ENCODE measurements at places on chromosomes 5 and 9.

DNA sequence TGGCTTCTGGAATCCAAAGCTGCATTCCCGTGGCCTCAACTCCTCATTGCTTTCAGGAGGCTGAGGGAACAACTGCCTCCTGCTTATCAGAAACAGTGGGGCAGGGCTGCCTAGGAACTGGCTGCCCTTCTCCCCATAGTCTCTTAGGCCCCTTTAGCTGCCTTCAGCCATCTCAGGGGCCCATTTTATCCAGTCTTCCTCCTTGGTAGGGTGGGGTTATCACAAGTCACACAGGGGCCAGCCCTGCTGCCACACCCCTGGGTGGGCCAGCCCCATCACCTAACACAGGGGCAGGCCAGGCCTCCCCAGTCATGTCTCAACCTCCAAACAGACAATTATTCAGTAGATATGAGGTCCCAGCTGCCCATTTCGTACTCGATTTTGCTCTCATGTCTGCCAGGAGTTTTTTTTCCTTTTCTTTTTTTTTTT is 3.9 kb downstream of the ALAD start:
- no peak for DNase-seq

DNA sequence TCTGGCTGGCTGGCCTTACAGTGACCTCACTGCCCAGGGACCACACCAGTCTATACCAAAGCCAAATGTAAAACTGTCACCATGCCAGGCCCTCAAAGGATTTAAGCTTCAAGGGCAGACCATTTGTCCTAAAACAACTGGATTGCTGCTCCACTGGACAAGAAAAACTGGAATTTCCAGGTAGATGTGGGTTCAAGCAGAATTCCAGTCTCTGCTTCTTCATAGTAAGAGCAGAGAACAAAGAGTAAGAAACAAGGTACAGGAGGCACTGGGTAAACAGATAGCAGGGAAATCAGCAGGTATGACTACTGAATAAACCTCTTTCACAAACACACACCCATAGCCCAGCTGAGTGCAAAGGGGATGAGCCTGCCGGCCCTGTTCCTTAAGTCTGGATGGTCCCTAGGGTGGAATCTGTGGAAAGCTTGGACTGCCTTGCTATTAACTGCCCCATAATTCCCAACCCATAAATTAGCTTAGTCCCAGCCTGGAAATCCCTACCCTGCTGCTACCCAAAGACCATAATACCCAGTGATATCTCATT is 5.5 kb downstream of the B4GALT1 start:
- DNase-seq, result no peak

- peak; percentile 40 for DNase-seq
Measured at GRCh38 chr9:120877276-120878034, 467 bp upstream of the PHF19 start.

GRCh38 chr5:130706696-130707095 is 458.4 kb downstream of the HINT1 start:
- DNase-seq, result no peak

- DNase-seq, result no peak
Measured at GRCh38 chr9:114107286-114108001, 8.4 kb upstream of the KIF12 start.

- no peak for DNase-seq
Measured at GRCh38 chr5:147101659-147102369, 133.0 kb upstream of the STK32A start.

- DNase-seq, result no peak
Measured at GRCh38 chr5:118592229-118593002, 395.9 kb downstream of the DTWD2 start.

DNA sequence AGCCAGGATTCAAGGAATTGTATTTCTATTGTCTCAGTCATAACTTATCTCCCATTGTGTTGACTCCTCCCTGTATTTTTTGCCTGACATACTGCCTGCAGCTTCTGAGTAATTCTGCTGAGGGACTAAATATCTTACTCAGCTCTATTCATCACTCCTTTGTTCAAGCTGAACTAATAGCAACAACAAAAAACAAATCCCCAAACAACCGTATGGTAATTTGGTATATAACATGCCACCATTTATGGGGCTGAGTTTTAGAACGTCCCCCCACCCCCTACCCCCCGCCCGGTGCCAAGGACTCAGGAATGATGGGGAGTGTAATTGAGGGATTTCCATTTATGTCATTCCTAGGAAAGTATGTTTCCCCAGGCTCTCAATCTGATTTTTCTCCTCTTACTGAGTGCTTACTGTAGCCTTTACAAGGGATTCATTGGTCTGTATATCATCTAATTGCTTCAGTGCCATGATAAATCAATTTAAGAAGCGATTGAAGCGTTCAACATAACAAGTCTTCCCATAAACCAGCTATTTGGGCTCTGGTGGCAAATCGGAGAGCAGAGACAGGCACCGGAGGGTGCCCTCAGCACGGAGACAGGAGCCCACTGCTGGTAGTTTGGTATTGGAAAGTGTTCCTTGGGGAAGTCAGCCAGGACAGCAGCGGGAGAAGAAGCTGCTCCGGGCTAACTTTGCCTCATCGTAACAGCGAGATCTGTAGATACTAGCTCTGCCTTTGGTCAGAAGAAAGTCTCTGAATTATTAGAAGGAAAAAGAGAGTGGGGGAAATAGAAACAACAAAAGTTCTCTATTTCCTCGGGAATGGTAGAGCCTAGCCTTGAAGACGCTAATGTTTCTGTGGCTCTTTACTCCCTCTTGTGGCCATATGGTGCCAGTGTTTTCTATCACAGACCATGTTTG is 40.7 kb upstream of the HSD17B4 start:
- peak; percentile 77 for DNase-seq

GRCh38 chr9:738209-738915 is 103.1 kb upstream of the DMRT1 start:
- DNase-seq, result no peak

DNA sequence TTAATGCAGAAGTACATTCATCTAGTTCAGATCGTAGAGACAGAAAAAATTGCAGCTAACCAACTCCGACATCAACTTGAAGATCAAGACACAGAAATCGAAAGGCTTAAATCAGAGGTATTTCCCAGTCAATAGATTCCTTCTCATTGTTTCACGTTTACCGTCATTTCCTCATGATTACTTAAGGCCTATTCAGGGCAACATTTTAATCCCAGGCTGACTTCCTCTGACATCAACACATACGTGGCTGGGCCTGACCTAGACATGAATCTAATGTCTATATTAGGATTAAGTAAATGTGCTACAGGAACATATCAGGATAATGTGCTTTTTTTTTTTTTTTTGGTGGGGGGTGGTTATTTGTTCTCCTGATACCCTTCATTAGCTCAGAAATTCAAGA is 107.9 kb downstream of the RASGRF2 start:
- no peak for DNase-seq

DNA sequence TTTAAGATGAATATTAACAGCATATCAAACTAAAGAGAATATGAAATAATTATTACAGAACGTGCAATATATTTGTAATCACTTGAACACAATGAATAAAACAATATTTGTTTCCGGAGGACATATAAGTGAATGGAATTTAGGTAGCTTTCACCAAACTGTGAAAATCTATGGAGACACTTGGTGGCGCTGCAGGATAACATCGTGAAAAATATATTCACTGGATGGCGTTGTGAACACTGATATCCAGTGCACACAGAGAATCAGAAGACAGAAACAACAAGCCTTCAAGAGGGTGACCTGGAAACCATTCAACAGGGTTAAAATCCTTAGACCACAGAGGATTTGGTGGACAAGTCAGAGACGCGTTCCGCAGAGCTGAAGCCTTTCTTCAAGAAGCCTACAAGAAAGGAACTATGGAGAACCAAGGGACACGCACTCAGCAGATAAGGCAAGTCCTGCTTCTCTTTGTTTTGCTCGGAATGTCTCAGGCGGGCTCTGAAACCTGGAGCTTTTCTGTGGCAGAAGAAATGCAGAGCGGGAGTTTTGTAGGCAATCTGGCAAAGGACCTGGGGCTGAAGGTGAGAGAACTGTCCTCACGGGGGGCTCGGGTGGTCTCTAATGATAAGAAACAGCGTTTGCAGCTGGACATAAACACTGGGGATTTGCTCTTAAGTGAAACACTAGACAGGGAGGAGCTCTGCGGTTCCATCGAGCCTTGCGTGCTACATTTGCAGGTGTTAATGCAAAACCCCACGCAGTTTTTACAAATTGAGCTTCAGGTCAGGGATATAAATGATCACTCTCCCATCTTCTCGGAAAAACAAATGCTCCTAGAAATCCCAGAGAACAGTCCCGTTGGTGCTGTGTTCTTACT is at the start of gene PCDHB11:
TSS of gene PCDHB11 (plus strand) at position 269 of the 877 bp plus-strand sequence. CDS start at position 417, 148 bp downstream.
- no peak for DNase-seq

DNA sequence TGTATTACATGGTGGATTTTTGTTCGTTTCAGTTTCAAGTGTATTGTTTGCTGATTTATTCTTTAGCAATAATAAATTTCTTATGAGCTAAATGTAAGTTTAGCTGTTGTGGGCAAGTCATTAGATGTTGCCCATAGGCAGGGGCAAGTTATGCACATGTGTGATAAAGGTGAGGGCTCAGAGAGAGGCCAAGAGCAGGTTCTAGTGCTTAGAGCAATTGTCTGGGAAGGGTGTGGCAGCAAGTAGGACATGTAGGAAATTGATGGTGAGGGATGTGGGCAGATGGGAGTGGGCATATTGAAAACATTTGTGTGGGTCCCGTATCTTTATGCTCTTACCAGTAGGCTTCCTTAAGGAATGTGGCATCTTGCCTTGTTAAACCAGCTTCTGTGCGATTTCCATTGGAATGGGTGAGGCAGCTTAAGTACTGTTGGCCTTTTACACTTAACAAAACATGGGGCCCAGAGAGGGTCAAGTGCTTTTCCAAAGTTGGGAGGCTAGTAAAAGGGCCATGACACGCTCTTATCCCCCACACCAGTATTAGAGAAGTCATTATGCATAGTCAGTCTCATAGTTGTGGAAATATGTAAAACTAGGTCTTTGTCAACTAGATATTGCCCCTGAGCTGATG is 60.6 kb downstream of the KDM4C start:
- no peak for DNase-seq

- no peak for DNase-seq
Measured at GRCh38 chr5:62720031-62720441, 141.4 kb downstream of the LRRC70 start.

GRCh38 chr9:74645007-74645639 is 148.0 kb downstream of the RORB start:
- peak; percentile 18 for DNase-seq

- no peak for DNase-seq
Measured at GRCh38 chr9:136194540-136194939, 10.4 kb downstream of the LHX3 start.

- DNase-seq, result no peak
Measured at GRCh38 chr5:39519079-39519478, 94.3 kb upstream of the DAB2 start.

GRCh38 chr5:154395407-154396106 is 50.2 kb upstream of the SAP30L start:
- no peak for DNase-seq

DNA sequence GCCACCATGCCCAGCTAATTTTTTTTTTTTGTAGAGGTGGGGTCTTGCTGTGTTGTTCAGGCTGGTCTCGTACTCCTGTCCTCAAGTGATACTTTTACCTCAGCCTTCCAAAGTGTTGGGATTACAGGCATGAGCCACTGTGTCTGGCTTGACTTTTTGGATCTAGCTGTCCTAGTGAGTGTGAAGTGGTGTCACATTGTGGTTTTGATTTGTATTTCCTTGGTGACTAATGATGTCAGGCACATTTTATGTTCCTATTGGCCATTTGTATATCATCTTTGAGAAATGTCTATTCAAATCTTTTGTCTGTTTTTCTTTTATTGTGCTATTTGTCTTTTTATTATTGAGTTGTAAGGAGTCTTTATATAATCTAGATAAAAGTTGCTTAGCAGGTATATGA is 53.5 kb upstream of the MCCC2 start:
- no peak for DNase-seq

DNA sequence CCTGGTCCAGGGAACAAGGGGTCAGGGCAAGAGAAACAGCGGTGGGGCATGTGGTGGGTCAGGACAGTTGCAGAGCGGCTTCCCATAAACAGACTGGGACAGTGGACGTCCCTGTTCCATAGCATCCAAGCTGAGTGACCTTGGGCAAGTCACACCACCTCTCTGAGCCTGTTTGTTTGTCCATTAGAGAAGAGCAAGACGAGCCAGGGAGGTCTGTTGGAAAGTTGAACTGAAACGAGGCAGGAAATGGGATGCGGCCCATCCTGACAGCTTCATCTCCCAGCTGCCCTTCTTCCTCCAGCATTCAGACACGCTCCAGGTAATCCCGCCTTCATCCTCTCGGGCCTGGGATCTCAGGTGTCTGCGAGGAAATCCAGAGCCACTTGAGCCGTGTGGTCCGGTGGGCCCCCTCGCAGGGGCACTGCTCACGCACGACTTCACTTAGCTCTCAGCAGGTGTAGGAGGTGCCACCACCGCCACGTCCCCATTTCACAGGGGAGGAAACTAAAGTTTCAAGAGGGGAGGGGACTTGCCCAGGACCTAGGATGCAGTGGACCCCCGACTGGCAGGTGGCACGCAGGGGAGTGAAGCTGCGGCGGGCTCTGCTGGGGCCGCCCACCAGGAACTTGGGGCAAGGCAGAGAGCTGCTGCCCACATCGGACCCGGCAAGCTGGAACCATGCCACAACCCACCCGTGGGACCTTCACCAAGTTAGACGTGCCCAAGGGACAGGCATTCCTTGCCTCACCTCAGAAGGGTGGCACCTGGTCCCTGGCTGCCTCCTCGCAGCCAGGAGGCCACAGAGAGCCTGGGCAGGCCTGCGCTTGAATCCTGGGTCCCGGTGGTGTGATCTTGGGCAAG is 13.0 kb downstream of the PTGES2 start:
- DNase-seq, result no peak

GRCh38 chr5:176492431-176492830 is 44.2 kb downstream of the FAF2 start:
- no peak for DNase-seq

DNA sequence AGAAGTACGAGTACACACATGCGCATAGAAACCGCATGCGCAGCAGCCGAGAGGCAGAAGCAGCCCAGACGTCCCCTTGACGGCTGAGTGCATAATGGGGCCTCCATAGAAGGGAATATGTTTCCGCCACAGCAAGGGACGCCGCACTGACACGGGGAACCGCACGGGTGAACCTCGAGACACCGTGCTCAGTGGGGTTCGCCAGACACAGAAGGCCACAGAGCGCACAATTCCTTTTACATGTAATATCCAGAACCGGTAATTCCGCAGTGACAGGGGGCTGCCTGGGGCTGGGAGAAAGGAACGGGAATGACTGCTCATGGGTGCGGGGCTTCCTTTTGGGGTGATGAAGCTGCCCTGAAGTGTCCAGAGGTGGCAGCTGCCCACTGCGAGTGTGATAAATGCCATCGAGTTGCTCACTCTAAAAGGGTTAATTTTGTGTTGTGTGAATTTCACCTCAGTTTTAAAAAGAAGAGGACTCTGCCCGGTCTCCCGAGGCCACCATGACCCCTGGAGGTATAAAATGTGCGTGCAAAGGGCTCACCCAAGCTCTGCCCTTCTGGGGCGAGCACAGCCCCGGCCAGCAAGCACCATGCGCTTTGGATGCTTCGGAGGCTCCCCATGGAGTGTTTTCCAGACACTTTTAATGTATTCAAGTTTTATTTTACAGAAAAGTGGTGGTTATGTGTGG is 29.7 kb downstream of the MRPL36 start:
- DNase-seq, result no peak

- DNase-seq, result no peak
Measured at GRCh38 chr9:69377291-69377690, 52.3 kb downstream of the ENTREP1 start.
